ENCODE measurements at places on chromosomes 6 and 20.
A peak's percentile ranks its signal among the peaks of the same experiment; 100 is the strongest.

- no peak for DNase-seq
Observed at GRCh38 chr20:55693641-55694040, 311.7 kb downstream of the CBLN4 start.

GRCh38 chr6:97275804-97276203, 7.2 kb downstream of the MMS22L start:
- no peak for DNase-seq

DNA sequence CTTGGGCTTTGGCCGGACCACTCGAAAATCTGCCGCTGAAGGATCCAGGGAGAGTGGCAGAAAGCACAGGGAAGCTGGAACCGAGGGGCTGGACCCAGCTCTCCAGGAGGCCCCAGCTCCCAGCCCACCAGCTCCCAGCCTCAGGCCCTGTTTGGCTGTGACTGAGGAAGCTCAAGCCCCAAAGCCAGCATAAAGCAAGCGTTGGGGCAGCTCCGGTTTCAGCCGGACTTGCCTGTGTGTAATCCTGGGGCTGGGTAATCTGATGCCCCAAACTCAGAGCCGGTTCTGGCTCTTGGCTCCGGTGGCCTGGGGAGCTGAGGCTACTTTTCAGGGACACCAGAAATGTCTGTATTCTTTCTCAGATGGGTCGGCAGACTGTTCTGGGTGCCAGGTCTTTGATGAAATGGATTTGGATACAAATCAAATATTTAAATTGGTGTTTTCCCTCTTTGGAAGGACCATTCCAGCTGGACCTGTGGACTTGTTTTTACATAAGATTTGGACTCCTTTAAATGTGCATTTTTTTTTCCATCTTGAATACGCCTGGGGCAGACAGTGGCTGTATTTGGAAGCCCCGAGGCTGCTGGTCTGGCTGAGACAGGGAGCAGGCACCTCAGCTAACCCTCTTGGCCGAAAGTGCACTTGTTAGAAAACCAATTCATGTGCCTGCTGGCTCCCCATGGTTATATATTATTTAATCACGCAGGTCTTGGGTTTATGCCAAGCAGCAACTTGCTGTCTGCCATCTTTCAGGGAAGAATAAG, 29.7 kb downstream of the RPP40 start:
- no peak for DNase-seq

DNA sequence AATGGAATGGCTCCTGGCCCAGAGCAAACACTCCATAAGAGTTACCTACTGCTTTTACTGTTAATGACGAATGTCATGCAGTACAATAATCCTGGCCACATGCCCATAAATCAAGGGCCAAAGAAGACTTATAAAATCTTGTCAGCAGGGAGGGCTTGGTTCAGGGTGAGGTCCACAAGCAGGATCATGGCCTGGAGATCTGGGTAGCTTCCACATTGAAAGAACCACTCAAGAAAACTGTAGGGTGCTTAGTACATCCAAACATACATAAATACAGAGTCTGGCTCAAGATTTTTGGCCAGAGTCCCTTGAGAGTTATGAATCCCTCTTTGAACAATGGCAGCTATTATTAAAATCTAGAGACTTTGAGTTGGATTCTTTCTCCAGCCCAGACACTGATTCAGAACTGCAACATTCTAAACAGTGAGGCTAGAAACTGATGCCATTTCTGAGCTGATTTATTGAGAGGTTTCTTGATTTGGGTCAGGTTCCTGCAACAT, 188.7 kb downstream of the CDC5L start:
- no peak for DNase-seq

GRCh38 chr6:152700427-152700826, 2.7 kb downstream of the MYCT1 start:
- no peak for DNase-seq

- DNase-seq, result no peak
Observed at GRCh38 chr6:142871910-142872331, 73.1 kb downstream of the HIVEP2 start.

DNA sequence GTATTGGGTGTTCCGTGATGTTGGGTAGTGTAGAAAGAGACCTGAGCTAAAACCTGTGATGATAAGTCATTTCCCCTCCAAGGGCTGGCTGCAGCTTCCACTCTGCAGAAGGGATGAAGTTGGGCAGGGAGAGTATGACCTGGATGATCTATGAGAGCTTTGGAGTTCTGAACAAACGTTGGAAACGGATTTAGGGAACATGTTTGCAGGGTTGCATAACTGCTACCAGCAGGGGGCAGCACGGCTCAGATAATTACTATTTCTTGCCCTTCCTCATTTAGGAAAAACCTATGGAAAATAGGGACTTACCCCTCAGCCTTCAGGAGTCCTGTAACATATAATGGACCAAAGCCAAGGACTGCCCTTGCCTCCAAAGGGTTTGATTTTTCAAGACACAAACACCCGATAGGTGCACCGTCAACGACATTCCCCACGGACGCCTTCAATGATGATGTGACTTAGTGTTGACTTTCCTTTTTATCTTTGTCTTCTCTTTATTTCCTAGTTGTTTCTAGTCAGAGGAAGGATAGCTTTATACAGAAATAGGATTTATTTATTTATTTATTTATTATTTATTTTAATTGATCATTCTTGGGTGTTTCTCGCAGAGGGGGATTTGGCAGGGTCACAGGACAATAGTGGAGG, 164.9 kb upstream of the SASH1 start:
- DNase-seq, result peak; percentile 25

Data from pancreas (tissue), 10 donors.